ENCODE measurements at places on chromosomes 7 and 10. TPM values are rescaled to one million over a fixed set of nuclear protein-coding genes. Genes with fewer than 3 reads are reported as not detected.

Gene ZNF727
- not detected for polyA plus RNA-seq

Gene CXCL12
- polyA plus RNA-seq: 64.5 TPM

Gene FKBP6
- polyA plus RNA-seq: 0.15 TPM

Gene ZSCAN21
- polyA plus RNA-seq: 6.1 TPM

Gene TRIM56
- polyA plus RNA-seq: 5.0 TPM

Gene PIK3AP1
- 62.7 TPM for polyA plus RNA-seq

Gene NODAL
- polyA plus RNA-seq: not detected

Gene SAMD9
- polyA plus RNA-seq: 7.1 TPM

Gene SNCG
- polyA plus RNA-seq: 98.9 TPM

Gene POM121
- 16.5 TPM for polyA plus RNA-seq

Gene NME8
- polyA plus RNA-seq: 2.9 TPM

Gene SKIDA1
- 0.30 TPM for polyA plus RNA-seq

Gene AMPH
- 0.09 TPM for polyA plus RNA-seq

Gene LLCFC1
- polyA plus RNA-seq: not detected

Gene SFTPD
- 0.19 TPM for polyA plus RNA-seq

Gene ESYT2
- 6.6 TPM for polyA plus RNA-seq

Gene C7orf25
- 1.7 TPM for polyA plus RNA-seq

Gene ITIH2
- not detected for polyA plus RNA-seq

Gene PDE6C
- polyA plus RNA-seq: not detected

Gene TMEM236
- polyA plus RNA-seq: 0.22 TPM

Gene RADIL
- 0.63 TPM for polyA plus RNA-seq

Gene SLC26A5
- polyA plus RNA-seq: 0.22 TPM

Gene OR6V1
- polyA plus RNA-seq: not detected

Gene TAS2R3
- not detected for polyA plus RNA-seq

Gene PKD2L1
- polyA plus RNA-seq: 4.8 TPM

Gene RAMP3
- 18.9 TPM for polyA plus RNA-seq

Gene ASZ1
- not detected for polyA plus RNA-seq

Gene NEBL
- polyA plus RNA-seq: 0.08 TPM

Gene CPA2
- 0.28 TPM for polyA plus RNA-seq

Gene KIF5B
- polyA plus RNA-seq: 16.1 TPM

Gene GRM3
- polyA plus RNA-seq: not detected

Gene NEURL1
- 0.76 TPM for polyA plus RNA-seq
